ENCODE measurements at places on chromosomes 7 and 10. TPM values are rescaled to one million over a fixed set of nuclear protein-coding genes. Genes with fewer than 3 reads are reported as not detected.

SPDYE8 gene
- not detected for total RNA-seq

DNA sequence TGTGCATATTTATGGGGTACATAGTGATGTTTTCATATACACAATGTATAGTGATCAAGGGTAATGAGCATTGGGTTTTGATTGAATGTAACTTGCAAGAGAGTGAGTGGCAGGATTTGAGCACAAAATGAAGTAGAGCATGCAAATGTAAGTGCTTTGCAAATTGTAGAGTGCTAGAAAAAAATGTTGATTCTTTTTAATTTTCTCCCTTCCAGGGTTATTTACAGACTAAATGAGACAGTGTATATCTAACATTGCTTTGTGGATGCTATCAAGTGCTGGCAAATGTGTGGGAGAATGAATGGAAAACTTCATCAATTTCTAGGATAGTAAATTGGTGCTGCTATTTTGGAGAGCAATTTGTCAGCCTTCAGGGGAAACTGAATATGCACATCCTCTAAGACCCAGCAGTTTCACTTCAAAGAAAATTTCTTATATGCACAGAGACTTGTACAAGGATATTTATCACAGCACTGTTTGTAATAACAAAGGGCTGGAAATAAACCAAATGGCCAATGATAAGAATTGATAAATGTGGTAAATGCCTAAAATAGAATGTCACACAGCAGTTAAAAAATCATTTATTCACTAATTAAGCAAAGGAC lies 120.6 kb upstream of the PLPP4 start:
- no peak for DNase-seq
- no peak overlapping the region for H3K4me3 ChIP-seq
- no peaks in the 10 kb centered on the region for H3K4me1 ChIP-seq
- peaks cover 5% of the 10 kb centered on the region for H3K27me3 ChIP-seq

GRCh38 chr7:19816128-19816527 lies 42.7 kb upstream of the TMEM196 start:
- H3K36me3 ChIP-seq = no peaks in the 10 kb centered on the region
- H3K4me1 ChIP-seq = no peaks in the 10 kb centered on the region
- no peak for DNase-seq
- H3K4me3 ChIP-seq = no peak overlapping the region
- no peaks in the 10 kb centered on the region for H3K27me3 ChIP-seq

- H3K27me3 ChIP-seq = peaks cover 4% of the 10 kb centered on the region
- H3K27ac ChIP-seq = no peak overlapping the region
- H3K36me3 ChIP-seq = no peaks in the 10 kb centered on the region
- DNase-seq = no peak
Observed at GRCh38 chr10:34719328-34719727, 95.8 kb downstream of the PARD3 start.

All from activated CD4-positive, alpha-beta T cell treated with anti-CD3 and anti-CD28 coated beads, Interleukin-2, amount 10 ng/mL, durations not matched to agents 24 days and 14 days (primary cell).